ENCODE measurements at places on chromosomes 5 and 9. TPM values are rescaled to one million over a fixed set of nuclear protein-coding genes. Genes with fewer than 3 reads are reported as not detected.

GRCh38 chr5:122310889-122311288, 1.1 kb upstream of the SNCAIP start:
- H3K27ac ChIP-seq: no peak overlapping the region
- H3K4me3 ChIP-seq: no peak overlapping the region
- no peaks in the 10 kb centered on the region for H3K36me3 ChIP-seq

Gene OR1Q1
- not detected for total RNA-seq

DNA sequence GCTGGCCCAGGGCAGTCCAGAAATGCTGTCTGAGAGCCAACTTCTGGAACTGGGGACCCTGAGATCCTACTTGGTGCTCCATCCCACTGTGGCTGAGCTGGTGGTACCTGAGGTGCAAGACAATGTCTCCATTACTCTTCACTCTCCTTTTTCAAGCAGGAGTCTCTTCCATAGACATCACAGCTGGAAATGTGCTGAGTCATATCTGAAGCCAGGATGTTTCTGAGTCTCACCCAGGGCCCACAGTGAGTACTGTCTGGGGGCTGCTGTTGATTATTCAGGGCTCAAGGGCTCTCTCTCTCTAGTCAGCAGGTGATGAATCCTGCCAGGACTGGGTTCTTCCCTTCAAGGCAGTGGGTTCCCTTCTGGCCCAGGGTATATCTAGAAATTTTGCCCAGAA, 145.2 kb upstream of the TAS2R1 start:
- H3K36me3 ChIP-seq: no peaks in the 10 kb centered on the region
- DNase-seq: no peak
- H3K4me3 ChIP-seq: no peak overlapping the region
- no peak overlapping the region for H3K27ac ChIP-seq
- H3K27me3 ChIP-seq: no peaks in the 10 kb centered on the region
- H3K4me1 ChIP-seq: no peaks in the 10 kb centered on the region

Gene BBLN
- total RNA-seq: 66.4 TPM
